ENCODE measurements at places on chromosomes 12 and 14.
A peak's percentile ranks its signal among the peaks of the same experiment; 100 is the strongest.

- DNase-seq: no peak
Measured at GRCh38 chr12:72723732-72724131, 451.6 kb downstream of the TRHDE start.

DNA sequence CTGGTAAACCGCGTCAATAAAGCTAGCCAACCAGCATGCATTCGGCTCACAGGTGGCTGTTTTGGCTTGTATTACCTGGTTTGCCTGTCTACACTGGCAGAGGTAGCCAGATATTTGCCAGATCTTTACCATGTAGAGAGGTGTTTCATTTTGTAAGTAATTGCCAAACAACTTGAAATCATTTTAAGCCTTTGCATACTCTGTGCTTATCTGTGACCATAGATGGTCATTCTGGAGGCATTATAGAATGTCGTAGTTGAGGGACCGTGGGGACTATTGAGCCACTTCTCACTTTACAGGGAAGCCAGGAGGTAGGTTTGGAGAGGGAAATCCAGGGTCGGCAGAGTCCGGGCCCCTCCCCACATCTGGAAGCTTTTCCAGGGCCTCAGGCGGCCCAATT is 5.9 kb downstream of the ADGRD1 start:
- no peak for DNase-seq

DNA sequence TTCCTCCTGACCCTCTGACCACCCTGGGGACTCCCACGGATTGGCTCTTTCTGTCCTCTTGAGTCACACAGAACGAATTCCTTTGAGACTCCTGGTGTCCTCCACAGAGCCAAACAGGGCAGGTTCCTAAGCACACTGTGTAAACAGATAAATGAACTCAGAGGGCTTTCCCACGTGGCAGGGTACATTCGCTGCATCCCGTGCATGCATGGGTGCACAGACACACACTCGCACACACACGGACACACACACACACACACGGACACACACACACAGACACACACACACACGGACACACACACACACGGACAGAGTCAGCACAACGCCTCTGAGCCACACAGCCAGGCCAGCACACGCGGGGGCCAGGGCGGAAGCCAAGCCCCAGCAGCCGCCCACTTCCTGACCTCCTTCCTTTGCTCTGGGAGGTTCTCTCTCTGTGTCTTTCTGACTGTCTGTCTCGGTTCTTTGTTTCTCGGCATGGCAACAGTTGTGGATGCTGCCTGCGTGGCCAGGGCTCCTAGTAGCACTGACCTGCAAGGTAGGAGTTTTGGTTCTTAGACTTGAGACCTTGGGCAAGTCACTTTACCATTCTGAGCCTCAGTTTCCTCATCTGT is 706 bp downstream of the CRACR2A start:
- peak; percentile 30 for DNase-seq

DNA sequence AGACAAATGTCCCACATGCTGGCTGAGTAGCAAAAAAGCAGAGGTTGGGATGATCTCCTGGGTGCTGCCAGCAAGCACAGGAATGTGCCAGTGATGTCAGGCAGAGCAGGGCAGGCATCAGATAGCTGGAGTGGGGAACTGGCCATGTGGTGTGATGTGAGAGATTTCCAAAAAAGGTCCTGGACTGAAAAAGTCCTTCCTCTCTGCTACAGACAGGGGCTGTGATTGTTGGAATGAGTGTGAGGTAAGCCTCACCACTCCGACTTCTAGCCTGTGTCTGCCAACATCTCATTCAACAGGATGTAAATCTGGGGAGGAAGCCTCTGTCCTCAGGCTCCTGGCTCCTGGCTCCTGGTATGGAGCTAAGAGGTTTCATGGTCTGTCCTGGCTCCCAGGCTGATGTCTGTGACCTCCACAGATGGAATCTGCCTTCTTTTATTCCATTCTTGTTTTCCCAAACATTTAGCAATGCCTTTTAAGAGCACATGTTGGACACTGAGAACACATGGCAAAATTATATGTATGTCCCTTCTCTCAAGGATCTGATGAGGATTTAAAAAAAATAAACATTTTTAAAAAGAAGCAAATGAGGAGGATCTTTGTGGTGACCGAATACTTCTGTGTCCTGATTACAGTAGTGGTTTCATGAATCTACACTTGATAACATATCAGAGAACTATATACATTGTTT is 50.1 kb upstream of the STK38L start:
- no peak for DNase-seq

- DNase-seq: peak; percentile 86
Measured at GRCh38 chr14:92686900-92687427, 61.5 kb downstream of the LGMN start.

DNA sequence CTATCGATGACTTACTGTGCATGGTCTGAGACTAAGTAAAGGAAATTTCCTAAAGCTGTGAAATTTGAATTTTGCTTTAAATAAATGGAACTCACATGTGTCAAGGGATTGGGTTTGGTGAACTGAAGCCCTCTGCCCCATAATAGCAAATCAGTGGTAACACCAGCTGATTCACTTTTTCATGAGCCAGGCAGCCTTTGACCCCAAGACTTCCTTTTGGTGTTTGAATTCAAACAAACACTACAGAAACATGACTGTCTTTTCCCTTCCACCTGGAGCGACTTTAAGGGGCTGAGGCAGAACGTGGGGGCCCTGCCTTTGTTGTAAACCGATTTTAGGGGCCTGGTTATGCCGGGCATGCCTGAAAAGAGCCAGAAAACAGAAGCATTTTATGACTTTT is 28.8 kb downstream of the KCTD10 start:
- no peak for DNase-seq

- no peak for DNase-seq
Measured at GRCh38 chr12:67714648-67715047, 66.1 kb downstream of the DYRK2 start.

- no peak for DNase-seq
Measured at GRCh38 chr14:90615517-90616060, 200.6 kb downstream of the TTC7B start.

DNA sequence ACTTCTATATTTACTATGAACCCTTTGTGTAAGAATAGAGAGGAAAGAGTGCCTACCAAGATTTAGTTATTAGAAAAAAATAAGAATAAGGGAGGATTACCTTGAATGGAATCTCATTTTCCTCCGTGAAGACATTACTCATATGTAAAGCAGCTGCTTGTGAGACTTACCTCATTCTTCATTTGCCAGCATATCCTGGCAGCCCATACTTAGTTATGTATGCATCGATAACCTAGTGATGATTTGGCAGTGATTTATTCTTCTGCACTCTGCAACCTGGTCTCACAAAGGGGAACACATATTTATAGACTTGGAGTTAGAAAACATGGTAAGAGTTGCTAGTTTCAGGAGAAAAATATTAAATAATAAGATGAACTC is 56.8 kb downstream of the LRFN5 start:
- no peak for DNase-seq

DNA sequence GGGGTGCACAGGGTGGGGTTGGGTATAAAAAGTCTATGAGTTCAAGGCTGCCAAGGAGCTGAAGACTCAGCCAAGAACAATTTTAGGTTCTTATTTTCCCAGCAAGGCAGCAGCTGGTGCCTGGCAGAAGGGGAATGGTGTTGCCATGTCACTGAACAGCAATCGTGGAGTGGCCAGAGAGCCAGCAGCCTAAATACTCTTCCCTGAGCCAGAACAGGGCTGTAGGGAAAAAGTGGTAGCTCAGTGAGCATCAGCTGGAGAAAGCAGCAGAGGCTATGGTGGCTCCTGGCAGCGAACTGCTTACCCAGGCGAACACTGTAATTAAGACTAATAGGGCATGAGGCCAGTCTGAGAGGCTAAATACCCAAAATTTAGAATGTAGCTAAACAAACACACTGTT is 334.9 kb downstream of the RMST start:
- DNase-seq: no peak

DNA sequence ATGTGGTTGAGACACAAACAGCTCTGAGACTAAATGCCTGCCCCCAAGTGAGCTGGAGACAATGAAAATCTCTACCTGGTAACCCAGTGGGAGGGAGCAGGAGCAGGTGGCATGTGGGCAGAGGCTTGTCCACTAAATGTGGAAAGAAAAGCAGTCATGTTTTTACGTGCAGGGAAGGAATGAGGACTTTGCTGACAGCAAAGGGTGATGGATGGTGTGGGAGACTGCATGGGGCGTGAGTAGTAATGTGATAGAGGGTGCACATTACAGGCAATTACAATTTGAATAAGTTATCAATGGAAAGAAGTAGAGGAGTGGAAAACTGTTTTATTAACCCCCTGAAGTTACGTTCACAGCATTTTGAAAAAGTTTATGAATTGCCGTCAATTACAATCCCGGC is 176.6 kb downstream of the NRXN3 start:
- no peak for DNase-seq

GRCh38 chr12:70360218-70360617 is 5.9 kb upstream of the KCNMB4 start:
- no peak for DNase-seq

- no peak for DNase-seq
Measured at GRCh38 chr12:107339932-107340331, 246.6 kb upstream of the CRY1 start.
